ENCODE measurements at places on chromosomes 1 and 21. TPM values are rescaled to one million over a fixed set of nuclear protein-coding genes. Genes with fewer than 3 reads are reported as not detected.

GRCh38 chr1:202058001-202058908 is 47.9 kb downstream of the ELF3 start:
- H3K4me3 ChIP-seq = no peak overlapping the region
- H3K27me3 ChIP-seq = no peaks in the 10 kb centered on the region
- H3K27ac ChIP-seq = no peak overlapping the region
- DNase-seq = no peak

The MANEAL gene
- total RNA-seq = 2.2 TPM

- no peak overlapping the region for H3K27ac ChIP-seq
- DNase-seq = no peak
- no peak overlapping the region for H3K4me3 ChIP-seq
- H3K27me3 ChIP-seq = no peaks in the 10 kb centered on the region
- no peaks in the 10 kb centered on the region for H3K36me3 ChIP-seq
These were observed 10.5 kb upstream of the TMEM61 start for GRCh38 chr1:54969879-54970278.

GRCh38 chr1:198763298-198763714 is 124.5 kb downstream of the PTPRC start:
- H3K4me3 ChIP-seq = no peak overlapping the region
- no peak overlapping the region for H3K27ac ChIP-seq
- no peaks in the 10 kb centered on the region for H3K27me3 ChIP-seq
- no peak for DNase-seq
- H3K4me1 ChIP-seq = peaks cover 2% of the 10 kb centered on the region
- no peaks in the 10 kb centered on the region for H3K36me3 ChIP-seq

DNA sequence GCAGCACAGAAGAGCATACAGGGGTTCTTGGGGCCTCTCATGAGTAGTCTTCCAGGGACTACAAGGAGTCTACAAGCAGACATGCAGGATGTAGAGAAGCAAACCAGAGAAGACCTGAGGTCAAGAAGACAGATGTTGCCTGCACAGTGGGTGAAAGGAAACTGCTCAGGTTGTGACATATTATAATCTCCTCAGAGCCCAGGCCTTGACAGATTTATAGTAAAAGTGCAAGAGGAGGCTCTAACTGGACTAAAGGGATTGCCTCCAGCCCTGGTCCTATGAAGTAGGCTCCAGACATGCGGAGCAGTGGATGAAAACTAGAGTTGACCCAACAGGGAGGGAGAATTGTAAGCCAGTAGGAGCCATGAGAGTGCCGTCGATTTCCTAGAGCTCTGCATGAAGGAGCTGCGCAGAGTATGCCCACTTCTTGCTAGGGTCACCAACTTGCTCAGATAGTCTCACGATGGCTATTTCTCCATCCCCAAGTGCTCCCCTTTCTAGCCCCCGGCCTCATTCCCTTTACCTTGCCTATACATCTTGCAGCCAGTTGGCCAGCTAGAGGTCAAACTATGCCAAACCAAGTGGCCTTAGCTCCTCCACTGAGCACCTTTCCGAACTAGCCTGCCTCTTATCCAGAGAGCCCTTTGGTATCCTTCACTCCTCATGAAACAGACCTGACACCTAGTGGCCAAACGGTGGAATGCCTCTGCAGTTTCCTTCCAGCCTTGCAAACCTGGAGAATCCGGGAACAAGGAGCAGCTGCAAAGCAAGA is 36.2 kb upstream of the IPO9 start:
- no peak overlapping the region for H3K27ac ChIP-seq
- no peaks in the 10 kb centered on the region for H3K36me3 ChIP-seq
- DNase-seq = peak; percentile 16
- no peak overlapping the region for H3K4me3 ChIP-seq
- H3K27me3 ChIP-seq = no peaks in the 10 kb centered on the region
- no peaks in the 10 kb centered on the region for H3K4me1 ChIP-seq

DNA sequence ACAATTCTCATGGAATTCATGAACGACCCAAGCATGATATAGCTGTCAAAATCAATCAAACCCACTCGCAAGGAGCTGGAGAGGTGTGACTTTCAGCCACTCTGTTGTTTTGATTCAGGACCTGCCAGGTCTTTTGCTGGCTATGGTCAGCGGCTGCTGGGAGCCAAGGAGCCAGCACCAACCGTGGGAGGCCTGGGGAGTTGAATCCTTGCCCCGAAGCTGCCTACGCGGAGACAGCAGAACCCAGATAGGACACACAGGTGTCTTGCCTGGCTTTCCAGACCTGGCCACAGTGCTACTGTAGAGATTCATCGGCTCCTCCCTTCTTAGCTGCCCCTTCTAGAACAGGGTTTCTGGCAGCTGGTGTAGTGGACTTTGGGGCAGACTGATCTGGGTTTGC is 42.7 kb downstream of the ZSCAN20 start:
- H3K27me3 ChIP-seq = peaks cover 37% of the 10 kb centered on the region
- no peak overlapping the region for H3K4me3 ChIP-seq
- H3K4me1 ChIP-seq = no peaks in the 10 kb centered on the region
- DNase-seq = no peak
- H3K27ac ChIP-seq = no peak overlapping the region

DNA sequence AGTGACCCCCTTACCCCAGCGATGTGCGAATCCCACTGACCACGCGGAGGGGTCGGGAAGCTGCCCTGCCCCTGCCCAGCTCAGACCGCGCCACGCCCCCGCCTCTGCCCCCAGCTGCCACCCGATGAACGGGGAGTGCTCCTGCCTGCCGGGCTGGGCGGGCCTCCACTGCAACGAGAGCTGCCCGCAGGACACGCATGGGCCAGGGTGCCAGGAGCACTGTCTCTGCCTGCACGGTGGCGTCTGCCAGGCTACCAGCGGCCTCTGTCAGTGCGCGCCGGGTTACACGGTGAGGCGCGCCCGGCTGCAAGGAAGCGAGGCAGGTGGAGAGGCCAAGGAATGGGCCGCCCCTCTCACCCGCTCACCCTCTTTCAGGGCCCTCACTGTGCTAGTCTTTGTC is 11.9 kb upstream of the LRRC71 start:
- peaks cover 6% of the 10 kb centered on the region for H3K4me1 ChIP-seq
- no peak overlapping the region for H3K27ac ChIP-seq
- H3K36me3 ChIP-seq = no peaks in the 10 kb centered on the region
- H3K27me3 ChIP-seq = no peaks in the 10 kb centered on the region

DNA sequence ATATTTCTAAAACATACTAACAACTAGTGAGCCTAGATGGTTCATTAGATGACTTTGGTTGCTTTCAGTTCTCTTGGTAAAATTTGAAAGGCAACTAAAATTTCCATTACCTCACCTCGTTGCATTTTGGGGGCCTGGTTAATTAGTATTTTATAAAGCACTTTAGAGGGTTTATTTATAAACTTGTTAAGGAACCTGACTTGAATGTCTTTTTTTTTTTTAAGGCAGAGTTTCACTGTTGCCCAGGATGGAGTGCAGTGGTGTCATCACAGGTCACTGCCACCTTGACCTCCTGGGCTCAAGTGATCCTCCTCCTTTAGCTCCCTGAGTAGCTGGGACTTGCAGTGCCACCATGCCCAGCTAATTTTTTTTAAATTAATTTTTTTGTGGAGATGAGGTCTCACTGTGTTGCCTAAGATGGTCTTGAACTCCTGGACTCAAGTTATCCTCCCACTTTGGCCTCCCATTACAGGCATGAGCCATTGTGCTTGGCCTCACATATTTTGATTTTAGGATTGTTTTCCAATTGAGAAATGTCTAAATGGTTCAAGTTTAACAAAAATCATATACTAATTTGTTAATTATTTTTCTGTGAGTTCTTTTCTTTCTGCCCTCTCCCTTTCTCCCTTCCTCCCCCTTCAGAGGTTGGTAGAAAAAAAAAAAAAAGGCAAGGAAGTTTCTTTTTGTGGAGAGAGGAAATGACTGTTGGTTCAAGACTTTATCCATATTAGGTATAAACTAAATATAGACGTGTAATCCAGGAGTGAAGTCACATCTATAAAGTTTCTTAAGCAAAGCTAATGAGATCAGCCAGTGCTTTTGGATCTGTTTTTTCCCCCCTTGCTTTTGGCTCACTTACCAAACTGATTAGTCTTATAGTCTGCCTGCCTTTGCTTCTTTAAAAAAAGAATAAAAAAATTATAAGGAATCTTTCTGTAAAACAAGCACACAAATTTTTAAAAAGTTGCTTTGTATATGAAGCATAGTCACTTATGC is 24.7 kb downstream of the CLIC4 start:
- no peak for DNase-seq
- peaks cover 4% of the 10 kb centered on the region for H3K4me1 ChIP-seq
- no peaks in the 10 kb centered on the region for H3K27me3 ChIP-seq
- no peak overlapping the region for H3K4me3 ChIP-seq
- H3K27ac ChIP-seq = no peak overlapping the region

GRCh38 chr1:8009043-8010002 is 16.8 kb downstream of the ERRFI1 start:
- H3K27ac ChIP-seq = no peak overlapping the region
- DNase-seq = no peak
- no peaks in the 10 kb centered on the region for H3K4me1 ChIP-seq
- H3K36me3 ChIP-seq = no peaks in the 10 kb centered on the region
- no peaks in the 10 kb centered on the region for H3K27me3 ChIP-seq

The CAPN8 gene
- 0.49 TPM for total RNA-seq
